ENCODE measurements at places on chromosomes 11 and 22.

GRCh38 chr11:71448257-71449171 lies at the start of gene DHCR7:
DHCR7 (minus strand) TSS chr11:71448393; CDS start chr11:71444952, 3,441 bp downstream.
- peak; percentile 99 for DNase-seq

DNA sequence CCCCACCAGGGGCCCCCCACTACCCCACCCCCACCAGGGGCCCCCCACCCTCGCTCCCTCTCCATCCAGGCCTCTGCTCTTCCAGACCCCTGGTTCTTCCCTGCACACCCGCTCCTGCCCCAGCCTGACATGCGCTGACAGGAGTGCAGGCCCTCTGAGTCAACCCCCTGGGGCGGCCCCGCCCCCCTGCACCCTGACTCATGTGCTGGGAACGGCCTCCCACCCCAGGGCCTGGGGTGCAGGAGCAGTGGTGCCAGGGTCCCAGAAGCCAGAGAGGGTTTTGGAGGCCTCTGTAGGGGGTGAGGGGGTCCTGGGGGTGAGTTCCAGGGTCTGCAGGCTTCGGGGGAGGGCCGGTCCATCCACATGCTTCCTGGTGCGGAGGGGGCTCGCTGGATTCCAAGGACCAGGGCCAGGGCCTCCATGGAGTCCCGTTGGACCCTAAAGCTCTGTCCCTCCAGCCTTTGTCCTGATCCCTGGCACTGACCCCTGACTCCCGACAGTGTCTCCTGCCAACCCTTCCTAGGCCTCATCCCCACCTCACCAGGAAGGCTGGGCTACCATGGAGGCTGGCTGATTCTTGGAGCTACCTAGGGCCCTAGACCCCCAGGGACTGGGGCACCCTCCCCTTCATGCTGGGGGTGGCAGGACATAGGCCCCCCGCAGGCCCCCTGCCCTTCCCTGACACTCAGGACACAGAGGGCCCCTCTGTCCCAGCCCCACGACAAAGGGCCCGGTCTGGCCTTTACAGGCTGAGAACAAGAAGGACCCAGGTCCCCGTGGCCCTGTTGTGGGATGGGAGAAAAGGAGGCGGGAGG lies 583 bp upstream of the PKP3 start:
- DNase-seq = no peak

- no peak for DNase-seq
Measured at GRCh38 chr22:20671409-20672081, 102.4 kb upstream of the SERPIND1 start.

DNA sequence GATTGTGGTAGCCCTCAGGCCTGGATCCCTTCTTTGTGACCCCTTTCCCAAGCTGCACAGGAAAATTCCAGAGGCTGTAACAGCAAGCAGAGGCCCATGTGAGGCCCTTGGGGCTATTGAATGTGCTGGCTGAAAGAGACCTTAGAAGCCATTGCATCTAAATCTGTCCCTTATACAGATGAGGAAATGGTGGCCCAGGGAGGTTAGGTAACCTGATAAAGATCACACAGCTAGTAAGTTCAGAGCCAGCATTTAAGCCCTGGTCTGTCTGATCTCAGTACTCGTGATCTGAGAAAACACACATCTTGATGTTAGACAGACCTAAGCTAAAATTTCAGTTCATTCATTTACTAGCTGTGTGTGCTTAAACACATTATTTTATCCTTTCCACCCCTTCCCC lies 115.9 kb upstream of the TBCEL start:
- no peak for DNase-seq

GRCh38 chr11:74138572-74138971 lies 32.2 kb downstream of the C2CD3 start:
- DNase-seq = no peak

DNA sequence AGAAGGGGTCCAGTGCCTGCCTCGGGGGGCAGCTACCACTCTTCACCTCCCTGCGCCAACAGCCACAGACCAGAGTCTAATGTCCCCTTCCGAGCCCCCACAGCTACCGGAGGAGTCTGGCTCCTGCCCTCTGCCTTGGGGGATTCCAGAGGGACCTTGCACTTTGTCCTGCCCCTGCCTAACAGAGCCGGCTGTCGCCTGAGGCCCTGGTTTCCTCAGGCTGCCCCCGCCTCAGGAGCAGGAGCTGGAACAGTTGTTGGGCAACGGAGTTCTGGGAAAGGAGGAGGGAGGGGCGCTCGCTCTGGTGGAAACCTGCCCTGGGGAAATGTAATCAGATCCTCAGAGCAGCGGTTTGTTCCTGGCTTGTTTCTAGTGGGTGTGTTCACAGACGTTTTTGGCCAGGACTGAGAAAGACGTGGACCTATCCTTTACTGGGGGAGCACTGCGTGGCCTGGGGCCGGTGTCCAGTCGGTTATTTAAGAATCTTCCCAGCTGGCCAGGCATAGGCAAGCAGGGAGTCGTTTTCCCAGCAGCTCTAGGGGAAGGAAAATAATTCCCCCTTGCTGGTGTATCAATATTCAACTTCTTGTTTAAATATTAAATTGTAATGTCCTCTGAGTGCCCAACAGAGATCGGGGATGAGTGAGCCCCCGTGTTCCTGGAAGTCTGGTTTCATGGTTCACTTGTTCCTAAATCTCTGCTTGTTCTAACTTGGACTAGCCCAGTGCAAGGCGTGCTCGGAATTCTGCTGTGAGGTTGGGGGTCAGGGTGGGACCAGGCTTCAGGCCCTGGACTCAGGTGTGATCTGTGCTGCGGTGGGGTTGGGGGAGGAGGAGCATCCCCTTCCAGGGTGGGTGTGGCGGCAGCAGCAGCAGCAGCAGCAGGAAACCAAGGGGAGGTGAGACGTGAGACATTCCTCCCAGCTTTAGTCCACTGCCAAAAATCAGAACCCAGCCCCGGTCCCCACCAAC lies 32.1 kb downstream of the A4GALT start:
- peak; percentile 83 for DNase-seq

GRCh38 chr22:21587803-21588611 lies 20.5 kb downstream of the UBE2L3 start:
- DNase-seq = no peak

GRCh38 chr22:23835484-23836144 lies 3.2 kb downstream of the DERL3 start:
- no peak for DNase-seq

GRCh38 chr22:31637447-31637890 lies 24.5 kb downstream of the PISD start:
- DNase-seq = peak; percentile 59

- DNase-seq = peak; percentile 94
Measured at GRCh38 chr11:12110201-12110713, at the start of gene MICAL2. MICAL2 (plus strand) TSS chr11:12110590; CDS start chr11:12162156, 51,566 bp downstream.

DNA sequence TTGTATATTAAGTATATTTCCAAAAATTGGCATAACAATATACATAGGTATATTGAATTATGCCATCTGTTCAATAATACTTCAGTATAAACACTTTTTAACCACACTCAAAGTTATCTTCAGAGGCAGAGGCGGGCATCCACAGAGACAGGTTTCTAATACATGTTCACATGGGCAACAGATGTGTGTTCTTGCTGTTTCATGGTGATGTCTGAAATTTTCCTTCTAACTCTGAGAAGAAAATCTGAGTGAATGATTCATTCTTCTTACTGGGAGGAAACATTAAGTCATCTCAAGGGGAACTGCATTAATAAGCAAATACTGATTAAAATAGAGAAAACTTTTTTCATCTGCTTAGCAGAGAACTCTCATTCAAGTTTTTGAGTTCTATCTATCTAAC lies 1074.5 kb downstream of the LRRC4C start:
- DNase-seq = no peak

- no peak for DNase-seq
Measured at GRCh38 chr11:14228356-14228755, 130.6 kb downstream of the RRAS2 start.

DNA sequence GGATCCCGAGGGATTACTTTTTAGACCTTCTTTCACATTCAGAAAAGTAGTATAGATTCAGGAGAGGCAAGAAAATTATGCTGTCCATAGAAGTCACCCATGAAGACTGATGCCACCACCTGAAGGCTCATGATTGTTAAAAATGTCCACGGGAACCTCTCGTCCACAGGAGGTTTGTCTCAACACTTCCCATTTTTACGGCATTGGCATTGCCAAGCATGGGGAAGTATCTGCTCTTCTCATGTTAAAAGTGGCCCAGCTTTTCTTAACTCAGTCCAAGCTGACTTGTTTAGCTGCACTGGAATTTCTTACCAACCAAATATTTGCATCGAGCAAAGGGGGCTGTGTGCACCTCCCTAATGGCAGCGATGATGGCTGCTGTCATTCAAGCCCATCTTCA lies 9.6 kb downstream of the CDPF1 start:
- no peak for DNase-seq

DNA sequence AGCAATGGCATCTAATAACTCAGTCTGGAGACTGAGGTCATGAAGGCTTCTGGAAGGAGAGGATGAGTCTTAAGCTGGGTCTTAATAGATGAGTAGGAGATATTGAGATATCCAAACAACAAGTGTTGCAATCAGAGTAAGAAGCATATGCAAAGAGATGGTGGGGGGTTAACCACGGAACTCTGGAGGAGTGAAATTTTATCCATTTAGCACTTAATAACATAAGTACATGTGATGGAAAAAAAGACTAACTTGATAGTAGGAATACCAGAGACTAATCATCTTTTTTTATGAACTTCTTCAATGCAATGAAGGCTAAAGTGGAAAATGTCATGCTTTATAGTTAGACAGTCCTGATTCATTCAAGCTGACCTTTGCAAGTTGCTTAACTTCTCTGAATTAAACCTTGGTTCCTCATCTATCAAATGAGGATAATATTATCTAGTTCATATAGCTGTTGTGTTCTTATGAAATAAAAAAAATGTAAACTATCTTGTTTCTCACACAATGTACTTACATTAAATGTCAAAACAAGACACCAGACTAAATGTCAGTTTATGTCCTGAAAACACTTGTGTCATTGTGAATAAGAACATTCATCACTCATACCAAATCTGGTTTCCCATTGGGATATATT lies 403.1 kb upstream of the CCDC90B start:
- DNase-seq = no peak

DNA sequence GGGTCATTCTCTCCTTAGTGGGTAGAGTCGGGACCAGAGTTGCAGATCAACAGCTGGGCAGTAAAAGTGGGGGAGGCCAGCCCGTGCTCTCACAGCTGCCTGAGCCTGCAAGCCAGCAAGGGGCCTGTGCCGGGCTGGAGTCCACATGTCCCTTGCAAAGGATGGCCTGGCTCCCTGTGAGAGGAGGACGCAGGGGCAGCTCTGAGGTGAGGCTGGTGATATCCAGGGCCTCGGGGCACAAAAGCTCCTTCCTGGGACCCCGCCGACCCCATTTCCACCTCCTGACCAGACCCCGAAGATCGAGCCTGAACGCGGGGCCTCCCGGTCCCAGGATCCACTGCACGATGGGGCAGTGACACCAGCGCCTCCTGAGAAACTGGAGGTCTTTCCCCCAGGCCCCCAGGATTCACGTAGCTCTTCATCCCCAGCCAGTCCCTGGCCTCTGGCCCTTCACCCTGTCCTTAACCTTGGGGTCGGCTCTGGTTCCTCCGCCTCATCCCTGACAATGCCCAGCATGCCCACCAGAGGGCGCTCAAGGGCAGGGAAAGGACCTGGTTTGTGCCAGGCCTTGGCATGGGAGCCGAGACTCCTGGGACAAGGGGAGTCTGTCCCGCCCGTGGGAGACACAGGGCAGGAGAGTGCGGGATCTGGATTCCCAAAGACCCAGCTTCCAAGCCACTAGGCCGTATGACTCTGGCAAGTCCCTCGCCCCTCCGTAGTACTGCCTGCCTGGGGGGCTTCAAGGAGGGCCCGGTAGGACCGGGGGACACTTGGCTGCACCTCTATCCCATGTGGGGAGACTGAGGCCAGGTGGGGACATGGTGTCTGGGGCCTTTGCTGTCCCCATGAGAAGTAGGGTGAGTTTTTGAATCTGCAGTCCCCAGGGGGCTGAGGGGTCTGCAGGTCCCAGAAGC lies 17.8 kb upstream of the WNT7B start:
- DNase-seq = peak; percentile 97

GRCh38 chr11:44191322-44192016 lies 96.0 kb downstream of the EXT2 start:
- DNase-seq = no peak

DNA sequence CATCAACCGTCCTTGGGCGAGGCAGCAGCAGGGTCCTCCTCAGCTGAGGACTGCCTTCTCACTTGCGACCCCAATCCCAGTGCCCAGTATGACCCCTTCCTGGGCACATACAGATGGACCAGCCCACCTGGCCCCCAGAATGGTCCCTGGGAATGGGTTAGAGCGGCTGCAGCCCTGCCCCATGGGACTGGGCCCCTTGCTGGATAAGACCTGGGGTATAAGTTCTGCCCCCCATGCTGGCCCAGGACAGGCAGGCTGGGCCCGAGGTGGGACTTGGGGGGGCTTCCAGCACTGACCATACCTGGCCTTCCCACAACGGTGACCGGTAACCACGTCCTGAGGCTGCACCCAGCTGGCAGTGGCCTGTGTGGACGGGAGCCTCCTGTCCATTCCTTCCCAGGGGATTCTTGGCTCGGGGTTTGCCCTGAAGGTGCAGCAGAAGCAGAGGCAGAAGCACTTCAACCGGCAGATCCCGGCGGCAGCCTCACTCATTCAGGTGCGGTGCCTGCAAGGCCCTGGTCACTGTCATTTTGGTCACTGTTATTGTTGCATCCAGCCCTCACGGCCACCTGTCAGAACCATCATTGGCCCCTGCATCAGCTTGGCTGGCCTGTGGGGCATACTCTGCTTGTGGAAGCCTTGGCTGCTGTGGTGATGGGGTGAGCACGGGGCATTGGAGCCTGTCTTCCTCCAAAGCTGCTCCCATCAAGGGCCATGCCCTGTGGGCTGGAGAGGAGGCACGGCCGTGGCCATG lies 114.8 kb downstream of the KCNQ1OT1 start:
- DNase-seq = peak; percentile 32

DNA sequence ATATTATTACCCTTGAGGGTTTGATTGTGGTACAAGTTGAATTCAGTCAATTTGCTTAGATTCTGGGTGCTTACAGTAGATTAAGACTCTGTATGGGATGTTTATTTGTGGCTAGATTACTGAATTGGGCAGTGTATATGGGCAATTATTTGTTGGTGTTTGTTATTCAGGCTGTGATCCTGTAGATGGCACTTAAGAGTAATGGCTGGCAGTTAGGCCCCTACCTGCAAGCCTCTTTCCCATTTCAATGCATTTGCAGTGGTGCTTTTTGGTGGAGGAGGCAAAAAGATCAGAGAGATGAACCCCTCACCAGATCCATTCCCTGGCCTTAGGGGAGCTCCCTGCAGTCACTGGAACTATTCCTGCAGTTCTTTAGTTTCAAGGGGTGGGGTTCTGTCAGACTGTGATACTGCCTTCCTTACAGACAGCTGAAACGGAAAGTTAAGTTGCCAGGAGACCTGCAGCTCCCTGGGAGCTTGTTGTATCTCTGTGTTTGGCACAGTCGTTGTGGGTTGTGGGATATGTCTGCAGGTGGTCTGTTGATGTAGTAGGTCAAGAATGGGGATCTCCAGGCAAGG lies 199.5 kb downstream of the AASDHPPT start:
- peak; percentile 62 for DNase-seq
